GM23248 (cell line): ENCODE measurements at places on chromosomes 13 and 19. TPM values are rescaled to one million over a fixed set of nuclear protein-coding genes. Genes with fewer than 3 reads are reported as not detected.

DNA sequence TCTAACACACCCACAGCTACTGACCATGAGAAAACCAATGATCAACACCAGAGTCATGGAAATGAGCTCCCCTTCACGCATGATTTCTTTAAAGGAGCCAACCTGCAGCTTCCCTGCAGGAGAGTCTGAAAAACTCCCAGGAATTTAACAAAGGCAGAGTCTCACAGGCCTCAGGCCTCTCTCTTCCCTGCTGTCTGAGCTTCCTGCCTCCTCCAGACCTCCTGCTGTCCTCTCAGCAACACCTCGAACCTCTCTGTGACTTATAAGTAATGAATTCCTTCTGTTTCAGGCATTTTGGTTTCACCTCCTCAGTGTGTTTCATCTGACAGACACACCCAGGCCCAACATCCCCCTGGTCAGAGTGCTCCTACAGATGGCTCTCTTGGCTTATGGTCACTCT lies 1044.4 kb downstream of the UQCRFS1 start:
- no peak for DNase-seq

TINCR gene
- total RNA-seq = 1.6 TPM in 1 of 2 replicates, not detected in the other

- no peak for DNase-seq
Measured at GRCh38 chr19:55712804-55713631, 25.2 kb downstream of the NLRP9 start.

NLRP4 gene
- not detected in 2 replicates for total RNA-seq
